ENCODE measurements at places on chromosomes 6 and 20.

DNA sequence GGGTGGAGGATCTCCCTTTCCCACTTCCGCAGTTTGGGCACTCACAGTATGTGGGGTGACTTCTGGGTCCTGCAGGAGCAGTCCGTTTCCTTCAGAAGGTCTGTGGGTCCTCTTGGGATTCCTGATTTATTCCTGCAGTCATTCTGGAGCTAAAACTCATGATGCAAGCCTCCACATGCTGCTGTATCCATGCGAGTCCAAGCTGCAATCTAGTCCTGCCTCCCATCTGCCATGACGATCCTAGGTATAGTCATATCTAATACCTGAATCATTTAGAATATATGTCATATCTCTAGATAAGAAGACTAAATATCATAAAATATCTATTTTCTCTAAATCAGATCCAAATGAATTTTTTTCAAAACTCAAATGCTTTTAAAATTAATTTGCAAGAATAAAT, 103.4 kb upstream of the AHI1 start:
- DNase-seq = no peak

DNA sequence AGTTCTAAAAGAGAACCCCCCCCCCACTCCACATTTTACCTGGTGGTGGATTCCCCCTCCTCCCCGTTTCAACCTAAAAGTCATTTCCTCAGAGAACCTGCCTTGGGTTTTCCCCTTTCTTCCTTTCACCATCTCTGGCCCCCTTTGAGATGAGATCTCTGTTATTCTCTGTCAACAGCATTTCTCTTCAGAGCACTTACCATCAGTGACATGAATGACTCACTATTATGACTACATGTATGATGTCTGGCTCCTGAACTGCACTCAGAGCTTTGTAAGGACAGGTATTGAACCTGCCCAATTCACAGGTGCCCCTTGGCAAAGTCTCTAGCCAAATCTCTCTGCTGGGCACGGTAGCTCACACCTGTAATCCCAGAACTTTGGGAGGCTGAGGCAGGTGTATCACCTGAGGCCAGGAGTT, 61.4 kb upstream of the JARID2 start:
- DNase-seq = no peak

DNA sequence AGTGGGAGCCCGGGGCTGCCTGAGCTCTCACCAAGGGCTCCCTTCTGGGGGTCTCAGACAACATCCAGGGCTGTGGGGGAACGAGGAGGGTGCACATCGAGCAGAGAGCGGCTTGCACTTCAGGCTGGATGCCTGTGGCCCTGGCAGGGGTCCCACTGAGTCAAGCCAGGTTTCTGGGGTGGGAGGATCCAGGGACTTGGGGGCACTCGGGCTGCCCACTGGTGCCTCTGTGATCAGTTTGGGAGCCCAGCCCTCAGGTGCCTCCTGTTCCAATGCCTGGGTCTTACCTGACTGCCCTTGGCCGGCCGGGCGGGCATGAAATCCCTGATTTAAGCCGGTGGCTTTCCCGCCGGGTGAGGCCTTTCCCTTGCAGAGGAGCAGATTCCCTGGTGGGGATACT, 470 bp downstream of the COL20A1 start:
- no peak for DNase-seq

DNA sequence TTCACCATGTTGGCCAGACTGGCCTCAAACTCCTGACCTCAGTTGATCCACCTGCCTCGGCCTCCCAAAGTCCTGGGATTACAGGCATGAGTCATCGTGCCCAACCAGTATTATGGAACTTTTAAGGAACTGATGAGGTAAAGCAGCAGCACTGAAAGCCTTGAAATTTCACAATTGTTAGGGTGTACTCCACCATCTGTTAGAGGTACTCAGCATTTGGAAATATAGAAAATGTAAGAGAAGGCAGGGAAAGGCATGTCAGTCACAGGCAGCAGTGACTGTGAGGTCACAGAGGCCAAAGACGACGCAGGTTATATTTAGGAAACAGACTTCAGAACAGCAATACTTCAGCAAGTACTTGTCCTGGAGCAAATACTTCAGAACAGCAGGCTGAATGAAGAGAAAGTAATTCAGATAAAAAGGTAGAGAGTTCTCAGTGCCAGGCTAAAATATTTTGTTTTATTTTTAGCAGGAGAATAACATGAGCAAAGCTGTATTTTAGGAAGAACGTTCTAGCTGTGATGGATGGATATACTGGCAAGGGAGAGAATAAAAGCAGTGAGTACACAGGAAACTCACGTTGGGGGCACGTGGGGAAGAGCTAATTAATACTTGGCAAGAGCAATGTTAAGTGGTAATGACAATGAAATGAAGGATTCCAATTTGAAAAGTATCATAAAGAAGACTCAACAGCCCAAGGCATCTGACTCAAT, 67.2 kb downstream of the DTNBP1 start:
- no peak for DNase-seq

GRCh38 chr6:87277123-87277522, 45.3 kb upstream of the SMIM8 start:
- no peak for DNase-seq

GRCh38 chr20:30513050-30513628, 744.3 kb upstream of the DEFB115 start:
- no peak for DNase-seq

- no peak for DNase-seq
These were observed 78.3 kb upstream of the CHD6 start for GRCh38 chr20:41696428-41696827.

- no peak for DNase-seq
These were observed 113.6 kb upstream of the ZFP64 start for GRCh38 chr20:52305024-52305645.

- no peak for DNase-seq
These were observed 308.1 kb downstream of the CDH26 start for GRCh38 chr20:60266177-60266823.

- no peak for DNase-seq
These were observed 217.2 kb downstream of the OTOR start for GRCh38 chr20:16965401-16965800.

GRCh38 chr20:62792940-62793756, 3.1 kb upstream of the MRGBP start:
- no peak for DNase-seq

DNA sequence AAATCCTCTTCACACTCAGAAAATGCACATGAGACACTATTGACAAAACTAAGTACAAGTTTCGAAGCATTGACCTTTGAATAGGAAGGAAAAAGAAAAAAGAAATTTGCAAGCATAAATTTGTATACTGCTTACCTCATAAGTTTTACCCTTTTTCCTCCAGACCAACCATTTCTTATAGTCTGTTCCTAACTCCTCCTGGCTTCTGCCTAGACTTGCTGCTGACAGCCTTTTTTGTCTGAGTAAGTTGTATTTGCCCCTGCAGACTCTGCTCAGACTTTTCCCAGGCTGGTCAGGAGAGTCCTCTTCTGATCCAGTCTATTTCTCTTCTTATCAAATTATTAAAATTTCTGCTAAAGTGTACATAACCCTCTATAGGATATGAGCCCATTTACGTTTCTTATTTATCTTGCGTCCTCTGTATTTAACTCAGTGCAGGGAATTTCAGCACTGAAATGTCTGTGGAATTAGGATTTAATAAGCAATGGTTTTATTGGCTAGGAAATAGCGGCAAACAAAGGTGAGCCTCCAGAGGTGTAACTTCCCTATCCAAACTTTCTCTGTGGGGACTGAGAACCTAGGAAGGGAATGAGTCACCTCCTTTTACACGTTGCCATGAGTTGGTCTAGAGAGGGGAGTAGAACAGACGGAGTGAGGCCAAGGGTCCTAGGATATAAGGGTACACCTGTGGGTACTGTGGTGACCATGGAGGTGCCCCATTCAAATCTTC, 207.1 kb upstream of the MARCKS start:
- no peak for DNase-seq

GRCh38 chr6:12000174-12000573, 11.9 kb upstream of the HIVEP1 start:
- DNase-seq = no peak

GRCh38 chr6:157513619-157514485, 132.9 kb downstream of the ZDHHC14 start:
- DNase-seq = no peak

GRCh38 chr20:58908221-58908620, 55.7 kb downstream of the GNAS start:
- DNase-seq = no peak

DNA sequence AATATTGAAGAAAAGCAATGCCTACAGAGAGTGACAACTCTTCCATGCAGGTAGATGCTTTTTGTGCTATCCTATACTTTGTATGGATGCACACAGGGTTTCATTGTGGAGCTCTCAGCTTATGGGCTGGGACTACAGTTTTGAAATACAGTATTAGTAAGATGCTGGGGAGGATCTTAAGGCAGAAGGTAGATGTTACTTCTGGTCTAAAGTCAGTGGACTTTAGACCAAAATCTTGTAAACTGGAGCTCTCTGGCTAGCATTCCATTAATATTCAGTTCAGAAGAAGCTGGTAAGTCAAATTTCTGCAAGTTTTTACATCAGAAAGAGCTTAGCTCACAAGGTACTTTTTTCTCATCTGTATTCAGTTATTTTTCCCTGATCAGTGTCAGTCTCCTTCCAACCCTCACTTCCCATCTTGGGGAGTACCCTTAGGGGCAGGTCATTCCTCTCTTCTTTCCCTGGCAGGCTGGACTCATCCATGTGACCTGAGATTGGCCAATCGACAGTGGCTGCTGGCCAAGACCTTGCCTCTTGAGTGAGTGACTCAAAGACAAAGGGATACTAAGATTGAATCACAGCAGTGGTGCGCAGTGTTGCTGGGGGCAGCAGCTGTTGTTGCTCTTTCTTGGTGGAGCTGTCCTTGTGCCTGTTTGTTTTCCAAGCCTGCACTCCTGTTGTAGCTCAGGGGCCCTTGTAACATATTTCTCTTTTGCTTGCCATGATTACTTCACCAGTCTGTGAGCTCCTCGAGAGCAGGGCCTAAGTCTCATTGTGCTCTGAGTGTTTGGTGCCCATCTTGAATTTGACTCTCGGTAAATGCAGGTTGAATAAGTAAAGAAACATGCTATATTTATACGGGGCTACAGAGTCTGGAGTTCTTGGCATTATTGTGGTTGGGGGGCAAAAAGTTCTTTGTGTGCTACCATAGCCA, 2.8 kb upstream of the PHF20 start:
- DNase-seq = peak; percentile 39

DNA sequence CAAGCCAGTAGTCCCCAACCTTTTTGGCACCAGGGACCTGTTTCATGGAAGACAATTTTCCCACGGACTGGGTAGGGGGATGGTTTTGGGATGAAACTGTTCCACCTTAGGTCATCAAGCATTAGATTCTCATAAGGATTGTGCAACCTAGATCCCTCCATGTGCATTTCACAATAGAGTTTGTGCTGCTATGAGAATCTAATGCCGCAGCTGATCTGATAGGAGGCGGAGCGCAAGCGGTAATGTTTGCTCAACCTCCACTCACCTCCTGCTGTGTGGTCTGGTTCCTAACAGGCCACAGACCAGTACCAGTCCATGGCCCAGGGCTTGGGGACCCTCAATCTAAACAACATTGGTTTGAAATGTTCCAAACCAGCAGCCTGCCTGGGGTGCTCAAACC, 137.0 kb upstream of the STXBP5 start:
- no peak for DNase-seq

Data from substantia nigra (tissue), 51 donors.